Effector CD8-positive, alpha-beta T cell (primary cell): ENCODE measurements at places on chromosomes 16 and 17.
A peak's percentile ranks its signal among the peaks of the same experiment; 100 is the strongest.

- no peak for DNase-seq
These were observed 140.2 kb downstream of the MSI2 start for GRCh38 chr17:57396511-57396921.

DNA sequence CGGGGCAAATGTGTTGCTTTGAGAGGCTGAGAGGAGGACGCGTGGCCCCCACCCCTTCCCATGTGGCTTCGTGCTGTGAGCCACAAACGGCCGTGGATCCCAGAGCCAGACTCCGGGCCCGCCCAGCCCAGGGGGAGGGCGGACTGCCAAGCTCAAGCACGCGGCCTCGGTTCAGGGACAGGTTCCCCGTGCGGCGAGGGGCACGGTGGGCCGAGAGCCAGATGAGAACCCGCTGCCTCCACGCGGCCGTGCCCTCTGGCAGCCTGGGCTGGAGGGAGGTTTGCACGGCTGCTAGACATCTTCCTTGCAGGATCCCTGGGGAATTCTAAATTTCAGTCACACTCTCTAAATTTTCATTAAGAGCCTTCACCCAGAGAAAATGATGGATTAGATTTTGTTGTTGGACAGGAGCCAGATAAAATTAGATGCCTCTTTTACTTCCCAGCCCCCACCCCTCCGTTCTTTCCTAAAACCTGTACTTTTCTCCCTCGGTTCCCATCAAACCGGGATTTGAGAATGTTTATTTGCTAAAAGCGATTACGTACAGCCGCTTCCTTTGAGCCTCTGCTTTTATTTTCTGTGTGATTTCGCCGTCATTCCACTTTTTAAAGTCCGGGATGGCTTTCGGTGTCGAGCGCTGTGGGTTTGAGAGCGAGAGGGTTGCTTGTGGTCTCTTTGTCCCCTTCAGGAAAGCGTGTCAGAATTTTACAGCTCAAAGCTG lies 25.0 kb upstream of the GNG13 start:
- no peak for DNase-seq

DNA sequence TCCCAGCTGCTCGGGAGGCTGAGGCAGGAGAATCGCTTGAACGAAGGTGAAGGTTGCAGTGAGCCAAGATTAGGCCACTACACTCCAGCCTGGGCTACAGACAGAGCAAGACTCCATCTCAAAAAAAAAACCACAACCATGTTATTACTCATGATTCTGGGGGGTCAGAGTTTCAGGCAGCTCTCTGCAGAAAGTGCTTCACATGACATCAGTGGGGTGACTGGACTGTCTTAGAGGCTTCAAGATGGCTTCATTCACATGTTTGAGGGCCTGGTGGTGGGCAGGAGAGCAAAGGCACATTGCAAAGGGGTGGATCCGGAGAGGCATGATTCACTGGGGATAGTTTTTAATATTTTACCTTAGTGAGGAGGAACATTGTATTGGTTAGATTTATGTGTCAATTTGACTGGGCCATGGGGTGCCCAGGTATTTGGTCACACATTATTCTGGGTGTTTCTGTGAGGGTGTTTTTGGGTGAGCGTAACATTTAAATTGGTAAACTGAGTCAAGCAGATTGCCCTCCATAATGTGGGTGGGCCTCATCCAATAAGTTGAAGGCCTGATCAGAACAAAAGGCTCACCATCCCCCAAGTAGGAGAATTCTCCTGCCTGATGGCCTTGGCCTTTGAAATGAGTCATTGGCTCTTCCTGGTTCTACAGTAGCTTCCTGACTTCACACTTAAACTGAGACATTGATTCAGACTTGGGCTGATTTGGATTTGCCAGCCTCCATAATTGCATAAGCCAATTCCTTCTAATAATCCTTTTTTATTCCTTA lies 109.8 kb downstream of the GOSR1 start:
- DNase-seq: no peak

DNA sequence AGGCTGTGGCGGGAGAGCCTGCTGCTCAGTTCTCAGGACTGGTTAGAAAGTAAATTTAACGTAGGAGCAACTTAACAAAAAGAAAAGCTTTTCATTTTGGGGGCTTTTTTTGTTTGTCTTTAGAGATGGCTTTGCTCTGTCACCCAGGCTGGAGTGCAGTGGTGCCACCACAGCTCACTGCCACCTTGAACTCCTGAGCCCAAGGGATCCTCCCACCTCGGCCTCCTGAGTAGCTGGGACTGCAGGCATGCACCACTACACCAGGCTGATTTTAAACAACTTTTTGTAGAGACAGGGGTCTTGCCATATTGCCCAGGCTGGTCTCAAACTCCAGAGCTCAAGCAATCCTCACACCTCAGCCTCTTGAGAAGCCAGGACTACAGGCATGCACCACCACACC lies 205.0 kb downstream of the RPTOR start:
- no peak for DNase-seq

GRCh38 chr16:12976496-12976895 lies 75.1 kb downstream of the SHISA9 start:
- DNase-seq: no peak

DNA sequence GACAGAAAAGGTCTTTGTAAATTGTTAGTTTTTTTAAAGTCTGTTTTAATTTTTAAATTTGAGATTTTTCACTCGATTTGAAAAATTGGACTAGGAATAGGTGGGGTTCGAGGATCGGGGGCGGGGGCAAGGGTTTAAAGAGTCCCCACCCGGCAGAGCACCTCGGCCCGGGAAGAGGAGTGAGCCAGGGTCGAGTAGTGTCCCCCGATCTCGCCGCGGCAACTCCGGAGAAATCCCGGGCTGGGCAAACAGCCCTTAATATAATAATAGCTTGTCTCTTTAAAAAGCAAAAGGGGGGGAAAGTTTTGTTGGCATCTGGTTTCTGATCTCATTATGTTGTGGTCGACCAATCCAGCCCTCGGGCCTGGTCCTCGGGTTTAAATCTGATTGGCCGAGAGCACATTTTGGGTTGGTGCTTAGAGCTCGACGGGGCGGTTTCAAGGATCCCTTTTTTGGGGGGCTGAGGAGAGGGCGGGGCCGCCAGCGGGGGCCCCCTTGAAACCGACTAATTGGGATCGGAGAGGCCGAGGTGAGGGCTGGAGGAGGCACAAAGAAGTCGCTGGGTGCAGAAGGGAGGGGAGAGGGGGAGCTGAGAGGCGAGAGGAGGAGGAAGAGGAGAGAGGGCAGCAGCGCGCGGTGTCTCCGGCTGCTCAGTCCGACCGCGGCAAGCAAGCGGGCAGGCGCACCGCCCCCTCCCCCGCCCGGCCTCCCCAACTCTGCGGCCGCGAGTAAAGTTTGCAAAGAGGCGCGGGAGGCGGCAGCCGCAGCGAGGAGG lies at the start of gene FZD2:
Gene FZD2 (plus strand): TSS at position 653 of the 775 bp plus-strand sequence. CDS start 205 bp downstream, outside the sequence.
- peak; percentile 30 for DNase-seq

- DNase-seq: no peak
These were observed 119.9 kb downstream of the BANP start for GRCh38 chr16:88070989-88071625.

DNA sequence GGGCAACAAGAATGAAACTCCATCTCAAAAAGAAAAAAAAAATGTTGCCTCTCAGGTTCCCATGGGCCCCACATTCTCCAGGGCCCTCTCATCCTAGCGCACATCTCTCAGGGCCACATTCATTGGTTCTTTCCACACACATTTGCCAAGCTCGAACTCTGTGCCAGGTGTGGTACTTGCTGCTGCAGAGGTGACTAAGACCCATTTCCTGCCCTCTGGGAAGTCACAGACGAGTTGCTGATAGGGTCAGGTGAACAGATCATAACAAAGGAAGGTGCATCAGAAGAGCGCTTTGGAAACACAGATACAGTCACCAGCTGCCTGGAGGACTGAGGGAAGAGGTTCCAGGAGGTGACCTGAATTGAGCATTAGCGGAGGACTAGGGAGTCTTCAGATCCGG lies 1.0 kb downstream of the GSDMA start:
- DNase-seq: no peak

DNA sequence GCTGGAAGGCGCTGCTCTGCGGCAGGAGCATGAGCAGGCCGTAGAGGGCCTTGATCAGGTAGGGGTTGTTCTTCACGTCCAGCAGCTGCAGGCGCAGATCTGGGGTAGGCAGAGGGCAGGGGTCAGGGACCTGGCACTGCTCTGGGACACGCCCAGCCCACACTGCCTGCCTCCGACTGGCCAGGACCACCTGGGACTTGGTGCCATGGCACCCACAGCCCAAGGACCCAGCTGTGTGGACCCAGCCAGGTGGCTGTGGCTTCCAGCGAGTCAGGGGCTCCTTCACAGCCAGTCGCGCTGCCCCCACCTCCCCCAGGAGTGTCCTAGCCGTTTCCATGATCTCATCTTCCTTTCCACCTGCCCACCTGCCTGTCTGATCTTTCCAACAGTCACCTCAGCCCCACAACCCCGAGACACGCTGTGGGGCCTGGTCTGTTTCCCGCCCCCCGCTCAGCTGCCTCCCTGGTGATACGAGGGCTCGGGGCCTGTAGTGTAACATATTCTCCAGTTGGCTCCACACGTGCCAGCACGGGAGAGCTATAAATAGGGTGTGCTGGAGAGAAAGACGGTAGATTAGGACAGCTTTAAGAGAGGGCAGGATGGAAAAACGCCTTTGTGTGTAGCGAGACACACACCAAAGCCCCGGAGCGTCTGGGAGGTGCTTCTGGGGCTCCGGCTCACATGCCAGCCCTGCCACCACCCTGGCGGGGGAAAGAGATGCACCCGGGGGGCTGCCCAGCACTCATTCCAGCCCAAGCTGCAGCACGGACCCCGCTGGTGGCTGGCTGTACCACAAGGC lies 7.2 kb upstream of the MTSS2 start:
- DNase-seq: no peak

DNA sequence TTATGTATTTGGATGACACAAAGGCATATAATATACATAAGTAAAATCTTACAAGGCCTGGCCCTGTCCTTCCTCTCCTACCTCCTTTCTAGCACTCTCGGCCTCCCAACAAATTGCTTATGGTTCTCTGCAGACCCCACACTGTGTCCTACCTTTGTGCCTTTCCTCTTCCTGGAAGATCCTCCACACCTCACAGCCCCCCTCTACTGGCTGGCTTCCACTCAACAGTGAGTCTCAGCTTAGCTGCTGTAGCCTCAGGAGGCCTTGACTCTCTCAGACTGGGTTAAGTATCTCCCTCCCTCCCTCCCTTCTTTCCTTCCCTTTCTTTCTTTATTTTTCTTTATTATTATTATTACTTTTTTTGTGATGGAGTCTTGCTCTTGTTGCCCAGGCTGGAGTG lies 8.3 kb upstream of the SLC52A1 start:
- DNase-seq: no peak

- DNase-seq: no peak
These were observed 1.8 kb downstream of the MRPL28 start for GRCh38 chr16:368388-369158.

GRCh38 chr16:36336-36984 lies 16.9 kb downstream of the POLR3K start:
- DNase-seq: no peak

GRCh38 chr16:52469091-52469490 lies 77.9 kb downstream of the TOX3 start:
- no peak for DNase-seq

GRCh38 chr16:65601781-65602180 lies 479.9 kb upstream of the CDH11 start:
- DNase-seq: no peak

DNA sequence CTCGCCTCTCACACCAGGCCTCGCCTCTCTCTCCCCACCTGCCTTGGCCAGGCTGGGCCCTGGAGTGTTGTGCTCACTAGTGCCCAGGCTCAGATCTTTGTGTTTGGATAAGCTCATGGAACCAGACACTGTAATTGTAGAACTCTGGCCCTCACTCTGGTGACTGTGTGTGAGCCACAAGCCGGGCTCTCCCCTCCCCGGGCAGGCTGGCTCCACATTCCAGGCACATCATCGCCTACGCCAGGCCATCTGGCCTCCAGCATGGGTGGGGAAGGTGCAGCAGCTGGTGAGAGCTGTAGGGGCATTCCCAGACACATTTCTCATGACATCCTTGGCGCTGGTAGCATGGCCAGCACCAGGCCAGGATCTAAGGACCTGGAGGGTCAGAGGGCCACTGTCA lies 202.3 kb downstream of the RAB11FIP4 start:
- DNase-seq: no peak
